ENCODE measurements at places on chromosomes 12 and 14.

DNA sequence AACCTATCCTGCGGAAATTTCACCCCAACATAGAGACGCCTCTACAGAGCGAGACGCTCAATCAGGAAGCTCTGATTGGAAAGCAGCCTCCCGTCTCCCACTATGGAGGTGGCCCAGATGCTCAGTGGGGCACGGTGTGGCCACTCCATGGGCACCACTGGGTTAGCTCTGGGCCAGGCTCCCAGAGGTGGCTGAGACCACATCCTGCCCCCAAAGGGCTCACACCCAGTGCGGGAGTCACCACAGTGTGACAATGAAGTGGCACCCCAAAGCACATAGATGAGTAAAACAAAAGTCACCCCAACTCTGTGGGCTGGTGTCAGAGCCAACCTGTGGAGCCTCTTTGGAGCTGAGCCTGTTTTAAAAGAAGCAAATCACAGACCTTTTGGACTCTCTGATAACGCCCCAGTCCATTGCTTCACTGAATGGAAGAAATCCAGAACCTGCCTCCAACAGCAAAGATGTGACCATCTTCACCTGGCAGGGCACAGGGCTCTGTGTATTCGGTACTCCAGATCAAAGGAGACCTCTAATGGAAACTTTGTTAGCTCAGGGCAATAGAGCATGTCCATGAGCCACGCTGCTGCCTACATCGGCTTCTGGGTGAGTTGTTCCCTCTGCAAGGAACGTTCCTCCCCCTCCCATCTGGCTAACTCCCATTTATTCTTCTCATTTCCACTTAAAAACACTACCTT, 19.6 kb downstream of the CLMN start:
- no peak for DNase-seq

- DNase-seq, result no peak
Measured at GRCh38 chr12:111868676-111869588, 26.9 kb downstream of the MAPKAPK5 start.

DNA sequence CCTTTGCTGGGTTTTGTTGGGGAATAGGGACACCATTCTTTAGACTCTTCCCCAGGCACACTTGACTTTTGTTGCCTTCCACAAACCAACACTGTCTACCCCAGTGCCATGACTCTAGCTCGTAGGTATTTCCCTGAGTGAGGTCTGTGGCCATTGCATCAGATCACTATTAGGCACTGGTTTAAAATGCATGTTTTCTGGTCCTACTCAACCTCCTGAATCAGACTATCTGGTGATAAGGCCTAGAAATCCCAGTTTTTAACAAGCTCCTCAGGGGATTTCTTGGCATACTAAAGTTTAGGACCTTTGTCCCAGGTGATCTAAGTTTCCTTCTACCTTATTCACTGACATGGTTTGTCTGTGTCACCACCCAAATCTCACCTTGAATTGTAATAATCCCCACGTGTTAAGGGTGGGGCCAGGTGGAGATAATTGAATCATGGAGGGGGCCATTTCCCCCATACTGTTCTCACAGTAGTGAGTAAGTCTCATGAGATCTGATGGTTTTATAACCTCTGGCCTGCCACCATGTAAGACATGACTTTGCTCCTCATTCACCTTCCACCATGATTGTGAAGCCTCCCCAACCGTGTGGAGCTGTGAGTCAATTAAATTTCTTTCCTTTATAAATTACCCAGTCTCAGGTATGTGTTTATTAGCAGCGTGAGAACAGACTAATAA, 87.8 kb upstream of the PSMC1 start:
- DNase-seq, result no peak

- DNase-seq, result no peak
Measured at GRCh38 chr12:95593266-95593871, 42.1 kb upstream of the USP44 start.

DNA sequence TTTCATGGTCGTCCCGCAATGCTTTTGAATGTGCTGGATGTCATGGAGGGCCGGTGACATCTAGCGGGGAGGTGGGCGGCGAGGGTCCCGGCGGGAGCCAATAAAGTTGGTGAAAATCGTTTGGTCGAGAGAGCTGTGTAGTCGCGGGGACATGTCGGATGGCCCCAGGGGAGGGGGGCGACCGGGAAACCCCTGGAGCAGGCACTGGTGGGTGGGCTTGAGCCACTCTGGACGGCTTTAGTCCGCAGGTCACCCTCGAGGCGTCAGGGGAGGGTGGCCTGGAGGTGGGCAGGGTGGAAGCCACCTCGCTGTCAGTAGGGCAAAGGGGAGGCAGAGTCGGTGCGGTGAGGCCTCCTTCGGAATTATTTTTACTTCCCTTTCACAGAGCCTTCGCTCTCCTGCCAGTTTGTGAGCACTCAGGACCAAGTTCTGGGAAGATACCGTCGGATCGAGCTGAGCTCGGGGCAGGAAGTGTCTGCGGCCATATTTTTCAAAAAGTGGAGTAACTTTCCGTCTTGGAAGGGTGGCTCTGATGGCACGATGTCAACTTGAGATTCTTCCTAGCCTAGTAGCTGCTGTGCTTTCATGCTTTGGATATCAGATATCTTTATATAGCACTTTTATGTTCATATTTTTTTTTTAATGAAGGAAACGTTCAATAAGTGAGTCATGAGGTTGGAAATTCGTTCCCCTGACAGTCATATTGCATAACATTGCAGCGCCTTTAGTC, 28.2 kb downstream of the WBP11 start:
- DNase-seq, result peak; percentile 58

DNA sequence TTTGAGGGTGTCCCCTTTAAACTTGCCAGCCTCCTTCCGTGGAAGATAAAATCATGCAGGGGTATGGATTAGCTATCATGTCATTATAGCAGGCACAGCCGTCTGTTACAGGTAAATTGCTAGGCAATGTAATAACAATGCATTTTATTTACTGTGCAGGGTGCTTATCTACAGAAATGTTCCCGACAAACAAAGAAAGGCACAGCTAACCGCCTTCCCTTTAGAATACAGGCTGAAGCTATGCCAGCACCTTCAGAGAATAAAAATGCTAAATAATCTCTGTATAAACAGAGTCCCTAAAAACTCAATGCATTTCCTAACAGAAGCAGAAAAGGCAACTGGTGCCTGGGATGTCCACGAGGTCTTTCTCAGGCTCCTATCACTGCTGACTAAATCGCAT, 239.2 kb downstream of the SPTSSA start:
- no peak for DNase-seq

- DNase-seq, result no peak
Measured at GRCh38 chr14:92447416-92448197, 66.0 kb upstream of the RIN3 start.

GRCh38 chr12:120067084-120067869, 49.3 kb downstream of the RAB35 start:
- no peak for DNase-seq

DNA sequence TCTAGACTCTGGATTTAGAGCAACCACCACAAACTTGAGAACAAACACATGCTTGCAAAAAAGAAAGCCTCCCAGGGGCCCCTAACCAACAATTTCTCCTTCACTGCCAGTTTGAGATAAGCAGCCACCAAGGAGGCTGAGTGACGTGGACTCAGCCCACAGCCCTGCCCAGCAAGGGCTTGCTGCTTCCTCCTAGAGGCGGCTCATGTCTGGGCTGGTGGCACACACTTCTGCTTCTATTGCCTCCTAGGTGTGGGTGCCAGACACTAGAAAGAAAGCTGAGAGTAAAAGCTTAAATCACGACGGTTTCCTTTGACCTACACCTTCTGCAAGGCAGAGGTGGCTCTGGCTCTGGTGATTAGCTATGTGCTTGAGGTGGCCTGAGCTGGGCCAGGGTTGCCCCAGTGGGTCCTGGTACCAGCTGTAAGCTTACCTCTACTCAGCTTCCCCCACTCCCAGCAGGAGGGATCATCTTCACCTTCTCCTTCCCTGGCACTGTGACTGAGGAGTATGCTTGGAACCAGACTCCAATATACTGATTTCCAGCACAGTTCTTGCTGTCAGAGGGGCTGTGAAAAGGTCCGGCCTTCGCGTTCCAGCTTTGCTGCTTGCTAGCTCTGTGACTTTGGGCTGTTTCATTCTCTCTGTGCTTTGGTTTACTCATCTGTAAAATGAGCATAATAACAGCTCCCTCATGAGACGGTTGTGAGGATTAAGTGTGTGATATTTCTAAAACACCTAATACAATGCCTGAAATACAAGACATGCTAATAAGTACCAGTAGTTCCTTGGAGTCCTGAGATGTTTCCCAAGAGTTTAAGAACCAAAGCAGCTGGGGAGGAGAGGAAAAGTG, 89.7 kb upstream of the PARP11 start:
- DNase-seq, result no peak

- DNase-seq, result no peak
Measured at GRCh38 chr14:79356040-79356439, 855.3 kb downstream of the DIO2 start.

- no peak for DNase-seq
Measured at GRCh38 chr12:11026118-11026517, 3.7 kb upstream of the TAS2R19 start.

GRCh38 chr14:91204657-91205056, 39.8 kb downstream of the GPR68 start:
- DNase-seq, result no peak

DNA sequence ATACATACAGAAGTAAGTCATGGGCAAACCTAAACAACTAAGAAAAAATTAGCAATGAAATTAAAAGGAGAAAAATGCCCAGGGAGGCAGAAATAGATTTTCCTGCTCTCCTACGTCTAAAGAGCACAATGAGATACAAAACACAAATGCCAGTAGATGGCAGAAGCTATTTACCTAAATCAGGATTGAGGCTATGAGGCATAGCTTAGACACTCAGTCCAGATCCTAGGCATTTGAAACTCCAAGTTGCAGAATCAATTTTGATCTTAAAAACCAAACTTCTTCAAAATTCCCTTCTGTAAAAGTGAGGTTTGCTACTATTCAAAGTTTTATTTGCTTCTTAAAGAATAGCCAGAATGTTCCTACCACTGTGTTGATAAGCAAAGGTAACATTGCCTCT, 368.6 kb downstream of the DAD1 start:
- no peak for DNase-seq

GRCh38 chr12:88400302-88400701, 180.0 kb downstream of the KITLG start:
- DNase-seq, result no peak

DNA sequence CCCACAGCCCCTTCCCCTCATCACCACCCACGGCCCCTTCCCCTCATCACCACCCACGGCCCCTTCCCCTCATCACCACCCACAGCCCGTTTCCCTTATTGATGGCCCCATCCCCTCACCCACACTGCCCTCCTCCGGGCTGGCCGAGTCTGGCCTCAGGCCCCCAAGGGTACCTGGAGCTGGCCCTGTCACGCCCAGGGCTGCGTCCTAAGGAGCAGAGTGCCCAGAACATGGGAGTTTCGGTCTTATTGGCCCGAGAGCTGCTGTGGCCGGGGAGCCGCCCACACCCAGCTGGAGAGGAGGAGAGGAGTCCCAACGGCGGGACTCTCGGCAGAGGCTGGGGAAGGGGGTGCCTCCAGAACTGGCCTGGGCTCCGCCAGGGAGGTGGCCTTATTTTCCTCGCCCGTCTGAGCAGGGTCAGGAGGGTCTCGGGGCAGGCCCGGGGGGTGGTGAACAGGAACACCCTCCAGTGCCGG, 182.3 kb downstream of the KIF26A start:
- DNase-seq, result no peak

DNA sequence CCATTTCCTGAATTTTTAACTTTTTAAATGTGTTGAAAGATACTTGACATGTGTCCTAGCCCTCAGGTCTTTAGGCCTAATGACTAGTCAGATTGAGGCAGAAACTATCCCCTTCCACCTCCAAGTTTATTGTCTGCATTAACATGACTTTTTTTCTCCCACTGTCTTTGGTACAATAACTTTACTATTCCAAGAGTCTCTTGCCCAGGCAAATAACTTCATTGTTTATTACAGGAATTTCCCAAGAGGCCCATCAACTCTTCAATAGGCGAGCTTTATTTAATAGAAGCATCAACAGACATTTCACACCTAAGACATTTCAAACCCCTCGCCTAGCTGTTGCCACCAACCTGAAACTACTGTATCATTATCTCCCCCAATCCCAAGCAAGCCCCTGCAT, 10.7 kb downstream of the NFKBIA start:
- no peak for DNase-seq

DNA sequence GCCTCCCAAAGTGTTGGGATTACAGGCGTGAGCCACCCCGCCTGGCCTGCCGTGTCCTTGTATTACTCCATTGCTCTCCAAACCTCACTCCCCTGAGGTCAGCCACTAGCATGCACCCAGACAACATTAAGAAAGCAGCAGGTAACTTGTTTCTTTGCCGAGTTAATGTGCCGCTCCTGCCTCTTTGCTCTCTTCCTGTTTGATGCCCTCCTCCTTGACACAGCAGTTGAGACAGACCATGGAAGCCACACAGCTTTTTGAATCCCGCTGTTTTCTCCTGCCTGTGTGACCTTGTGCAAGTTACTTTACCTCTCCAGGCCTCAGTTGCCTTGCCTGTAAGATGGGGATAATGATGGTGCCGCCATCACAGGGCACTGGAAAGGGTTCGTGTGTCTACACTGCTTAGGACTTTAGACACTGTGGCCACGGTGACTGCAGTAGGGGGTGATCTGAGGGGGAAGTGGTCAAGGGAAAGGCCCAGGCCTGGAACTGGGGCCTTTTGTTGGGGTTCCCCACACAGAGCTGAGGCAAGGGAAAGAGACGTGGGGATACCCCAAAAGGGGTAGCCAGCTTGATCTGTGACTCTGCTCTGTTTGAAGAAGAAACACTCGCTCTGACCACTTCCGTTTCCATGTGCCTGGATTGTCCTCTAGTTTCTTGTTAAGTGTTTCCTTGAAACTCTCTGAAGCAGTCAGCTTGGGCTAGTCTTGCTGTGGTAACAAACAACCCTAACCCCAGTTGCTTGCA, 69.3 kb downstream of the RIN3 start:
- DNase-seq, result peak; percentile 81

GRCh38 chr14:55412676-55413075, 1.0 kb upstream of the ATG14 start:
- no peak for DNase-seq

- peak; percentile 36 for DNase-seq
Measured at GRCh38 chr14:68215629-68216028, 396.1 kb downstream of the RAD51B start.

- DNase-seq, result no peak
Measured at GRCh38 chr14:92553438-92553837, 39.9 kb downstream of the RIN3 start.

- peak; percentile 50 for DNase-seq
Measured at GRCh38 chr12:53989227-53990113, 4.5 kb downstream of the HOXC10 start.

DNA sequence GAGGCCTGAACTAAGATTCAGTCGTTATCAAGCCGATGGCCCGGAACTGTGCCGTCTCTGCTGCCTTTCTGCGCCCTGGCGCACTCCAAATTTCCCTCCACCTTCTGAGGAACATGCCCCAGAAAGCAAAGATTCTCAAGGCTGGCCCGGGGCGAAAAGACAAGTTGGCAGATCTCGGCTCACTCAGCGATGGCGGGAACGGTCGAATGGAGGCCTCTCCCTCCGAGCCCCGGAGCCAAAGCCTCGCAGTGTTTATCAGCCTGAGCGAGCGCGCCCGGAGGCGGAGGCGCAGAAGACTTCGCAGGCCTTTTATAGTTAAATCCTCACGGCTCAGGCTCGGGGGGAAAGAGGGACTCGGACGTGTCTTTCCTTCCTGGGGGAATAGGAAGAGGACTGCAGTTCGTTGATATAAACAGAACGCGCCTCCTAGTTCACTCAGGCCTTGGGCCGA, 5.6 kb downstream of the TBX5 start:
- DNase-seq, result no peak

- no peak for DNase-seq
Measured at GRCh38 chr14:63286071-63286470, 32.7 kb downstream of the GPHB5 start.

GRCh38 chr12:2957816-2958431, 1.3 kb upstream of the TEAD4 start:
- no peak for DNase-seq

- DNase-seq, result peak; percentile 39
Measured at GRCh38 chr12:26124446-26125399, at the start of gene BHLHE41. Gene BHLHE41 (minus strand): TSS chr12:26125037. CDS start chr12:26124779, 258 bp downstream.
